Fibroblast of upper back skin (primary cell): ENCODE measurements at places on chromosomes 2 and 18.

GRCh38 chr18:76507830-76508385 is 12.9 kb upstream of the ZNF516 start:
- no peak for DNase-seq

- no peak for DNase-seq
Measured at GRCh38 chr2:231246171-231246842, 47.9 kb downstream of the ARMC9 start.

DNA sequence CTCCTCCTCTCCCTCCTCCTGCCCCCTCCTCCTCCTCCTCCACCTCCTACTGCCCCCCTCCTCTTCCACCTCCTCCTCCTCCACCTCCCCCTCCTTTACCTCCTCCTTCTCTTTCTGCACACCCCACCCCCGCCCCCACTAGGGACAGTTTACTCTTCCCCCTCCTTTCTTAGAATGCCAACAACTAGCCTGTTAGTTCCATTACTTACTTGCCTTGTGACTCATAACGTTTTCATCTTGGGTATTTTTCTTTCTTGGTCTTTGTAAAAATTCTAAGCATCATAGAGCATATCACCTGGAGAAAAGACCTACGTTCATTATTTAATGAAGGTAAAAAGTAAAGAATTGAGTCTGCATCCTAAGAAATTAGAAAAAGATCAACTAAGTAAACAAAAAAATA is 165.3 kb downstream of the NEDD4L start:
- DNase-seq, result peak; percentile 42

DNA sequence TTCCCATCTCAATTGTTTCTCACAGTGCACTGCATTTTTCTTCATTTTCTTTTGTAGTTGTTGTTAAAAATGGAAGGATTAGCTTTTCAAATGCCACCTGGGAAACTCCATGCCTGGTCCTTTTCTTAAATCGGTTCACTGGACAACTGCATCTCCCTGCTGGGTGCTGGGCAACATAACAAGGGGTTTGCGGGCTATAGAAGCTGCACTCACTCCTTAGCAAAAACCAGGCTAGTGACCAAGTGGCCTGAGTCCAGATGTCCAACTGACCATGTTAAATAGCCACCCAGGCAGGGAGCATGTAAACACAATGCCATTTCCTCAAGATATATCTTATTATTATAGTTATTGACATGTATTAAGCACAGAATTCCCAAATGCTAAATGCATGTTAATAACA is 264.9 kb downstream of the ICOS start:
- no peak for DNase-seq

GRCh38 chr2:126643431-126643830 is 12.5 kb upstream of the GYPC start:
- no peak for DNase-seq

- DNase-seq, result no peak
Measured at GRCh38 chr2:99451686-99452085, 38.1 kb downstream of the REV1 start.
